Stimulated activated CD8-positive, alpha-beta memory T cell treated with anti-CD3 and anti-CD28 coated beads, Interleukin-7, amount 100 ng/mL, for 4 hours (primary cell): ENCODE measurements at places on chromosomes 16 and 17.
A peak's percentile ranks its signal among the peaks of the same experiment; 100 is the strongest.

GRCh38 chr16:86597880-86598606 is 19.7 kb downstream of the FOXL1 start:
- DNase-seq, result no peak

DNA sequence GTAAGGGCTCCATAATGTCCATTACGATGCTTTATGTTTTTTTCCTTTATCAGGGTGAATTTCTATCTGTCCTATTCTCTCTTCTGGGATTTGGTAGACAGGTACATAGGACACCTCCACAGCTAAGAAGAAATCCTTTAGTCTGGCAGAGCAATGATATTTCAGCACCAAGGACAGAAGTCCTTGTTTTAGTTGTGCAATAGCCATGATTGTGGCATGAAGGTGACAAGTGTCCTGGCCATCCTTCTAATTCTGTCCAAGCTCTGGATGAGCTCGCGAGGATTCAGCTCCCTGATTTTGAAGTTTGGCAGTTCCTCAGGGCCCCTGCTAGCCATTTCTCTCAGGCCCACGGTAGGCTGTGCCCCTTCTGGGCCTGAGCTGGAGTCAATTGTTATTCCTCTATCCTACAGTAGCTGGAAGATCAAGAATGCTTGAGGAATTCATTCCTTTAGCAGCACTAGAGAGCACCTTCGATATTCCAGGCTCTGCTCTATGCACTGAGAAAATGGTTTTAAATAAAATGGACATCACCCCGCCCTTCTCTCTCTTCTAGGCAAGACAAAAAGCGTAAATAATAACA is 320.8 kb downstream of the XYLT1 start:
- no peak for DNase-seq

DNA sequence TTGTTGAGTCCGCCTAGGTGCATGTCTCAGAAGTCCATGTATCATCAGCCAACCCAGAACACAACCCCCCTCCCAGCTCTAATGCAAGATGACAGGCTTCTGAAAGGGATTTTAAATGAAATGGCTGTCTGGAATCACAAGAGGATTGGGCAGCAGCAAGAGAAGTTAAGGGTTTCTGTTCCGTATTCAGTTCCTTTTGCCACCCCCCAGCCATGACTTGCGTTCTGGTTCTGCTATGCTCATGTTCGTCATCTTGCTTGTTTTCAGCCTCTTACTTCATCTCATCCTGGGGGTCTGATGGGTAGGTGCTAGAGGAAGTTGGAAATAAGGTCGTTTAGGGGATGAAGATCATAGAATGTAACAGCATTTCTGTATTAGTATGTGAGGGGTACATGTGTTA is 12.0 kb downstream of the MINK1 start:
- no peak for DNase-seq

GRCh38 chr16:71383054-71383773 is 24.7 kb downstream of the CALB2 start:
- DNase-seq, result no peak

DNA sequence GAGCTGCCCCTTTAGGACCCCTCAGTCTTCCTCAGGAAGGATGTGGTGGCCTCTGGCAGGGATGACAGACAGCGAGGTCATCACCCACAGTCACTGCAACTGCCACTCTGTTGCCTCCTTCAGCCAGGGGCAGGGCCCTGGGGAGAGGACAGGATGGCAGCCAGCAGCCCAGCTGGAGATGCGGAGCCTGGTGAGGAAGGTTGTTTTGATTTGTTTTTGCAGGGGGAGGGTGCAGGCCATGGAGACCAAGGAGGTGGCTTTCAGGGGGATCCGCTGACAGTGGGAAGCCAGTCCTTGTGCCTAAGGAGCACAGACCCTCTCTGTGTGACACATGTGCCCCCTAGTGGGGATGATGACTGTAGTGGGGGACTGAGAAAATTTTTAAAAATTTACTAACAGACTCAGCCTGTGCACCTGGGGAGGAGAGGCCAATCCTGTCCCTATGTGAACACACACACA is 7.4 kb downstream of the PRCD start:
- peak; percentile 41 for DNase-seq

DNA sequence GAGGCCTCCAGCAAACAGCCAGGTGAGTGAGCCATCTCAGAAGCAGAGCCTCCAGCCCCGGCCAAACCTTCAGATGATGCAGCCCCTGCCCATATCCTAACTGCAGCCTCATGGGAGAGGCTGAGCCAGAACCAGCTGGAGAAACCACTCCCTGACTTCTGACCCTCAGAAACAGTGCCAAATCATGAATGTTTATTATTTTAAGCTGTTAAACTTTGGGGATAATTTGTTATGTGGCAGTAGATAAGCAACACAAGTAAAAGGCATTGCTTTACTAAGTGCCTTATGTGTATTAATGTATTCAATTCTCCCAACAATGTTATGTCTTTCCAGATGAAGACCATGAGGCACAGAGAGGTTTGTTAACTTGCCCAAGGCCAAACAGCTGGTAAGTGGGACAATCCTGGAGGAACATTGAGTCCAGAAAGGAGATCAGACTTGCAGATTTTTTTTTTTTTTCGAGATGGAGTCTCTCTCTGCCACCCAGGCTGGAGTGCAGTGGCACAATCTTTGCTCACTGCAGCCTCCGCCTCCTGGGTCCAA is 59.6 kb downstream of the SOCS1 start:
- DNase-seq, result no peak

DNA sequence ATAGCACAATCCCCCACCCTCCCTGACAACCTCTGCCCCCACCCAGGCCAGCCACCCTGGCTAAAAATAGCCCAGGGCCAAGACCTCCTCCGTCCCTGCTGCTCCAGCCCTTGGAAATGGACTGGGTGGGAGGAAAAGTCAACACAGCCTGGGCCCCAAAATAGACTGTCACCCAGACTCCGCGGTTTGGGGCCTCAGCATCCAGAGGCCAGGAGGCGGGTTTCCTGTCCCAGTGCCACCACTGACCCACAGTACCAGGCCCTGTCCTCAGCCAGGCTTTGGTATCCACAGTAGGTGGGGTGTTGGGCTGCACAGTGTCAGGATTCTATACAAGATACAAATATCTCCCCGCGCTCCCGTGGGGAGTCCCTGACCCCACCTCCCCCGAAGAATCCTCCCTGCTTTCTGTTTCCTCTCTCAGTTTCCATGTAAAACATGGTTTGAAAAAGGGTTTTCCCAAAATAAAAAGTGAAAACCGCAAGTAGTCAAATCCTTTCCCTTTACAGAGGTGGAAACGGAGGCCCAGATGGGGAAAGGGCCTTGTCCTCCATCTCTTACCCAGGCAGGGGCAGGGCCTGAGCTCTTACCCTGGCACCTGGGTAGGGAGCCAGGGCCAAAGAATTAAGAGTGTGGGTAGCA is 20.1 kb downstream of the CPNE2 start:
- no peak for DNase-seq

GRCh38 chr17:4950075-4950745 is 709 bp upstream of the ENO3 start:
- no peak for DNase-seq

GRCh38 chr17:27603880-27604794 is 26.9 kb upstream of the LGALS9 start:
- DNase-seq, result no peak

GRCh38 chr17:62739645-62740388 is 68.3 kb downstream of the MARCHF10 start:
- no peak for DNase-seq

GRCh38 chr17:56810891-56811775 is 22.6 kb downstream of the C17orf67 start:
- no peak for DNase-seq

DNA sequence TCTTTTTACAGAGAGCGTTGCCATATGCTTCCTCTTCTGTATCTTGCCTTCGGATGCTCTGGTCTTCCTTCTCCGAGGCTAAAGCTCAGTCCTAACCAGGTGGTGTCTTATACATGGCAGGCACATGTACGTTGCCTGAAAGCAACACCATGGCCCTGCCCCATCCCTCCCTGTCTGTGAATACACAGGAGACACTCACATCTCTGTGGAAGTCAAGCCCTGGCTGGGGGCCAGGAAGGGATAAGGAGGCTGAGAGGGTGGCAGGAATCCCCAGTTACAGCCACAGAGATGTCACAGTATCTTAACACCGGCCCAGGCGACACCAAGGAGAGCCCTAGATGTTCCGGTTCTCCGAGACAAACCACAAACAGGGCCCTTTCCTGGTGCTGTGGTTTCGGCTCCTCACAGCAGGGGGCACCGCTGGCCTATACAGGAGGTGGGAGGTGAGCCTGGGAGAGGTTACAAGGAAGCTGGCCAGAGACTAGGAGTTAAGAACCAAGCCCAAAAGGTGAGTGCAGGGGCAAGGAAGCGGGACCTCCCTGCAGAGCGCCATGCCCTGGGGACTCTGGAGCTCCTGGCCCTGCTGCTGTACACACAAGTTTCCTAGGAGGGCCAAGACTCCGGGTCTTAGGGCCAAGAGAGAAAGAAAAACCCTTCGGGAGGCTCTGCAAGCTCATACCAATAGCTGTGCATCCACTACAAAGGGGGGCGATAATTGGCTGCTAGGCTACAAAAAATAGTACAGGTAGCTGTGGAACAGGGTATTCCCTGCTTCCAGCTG is 41.7 kb downstream of the SRL start:
- DNase-seq, result no peak

- peak; percentile 55 for DNase-seq
Measured at GRCh38 chr17:42484304-42484703, 25.6 kb downstream of the ATP6V0A1 start.

- DNase-seq, result no peak
Measured at GRCh38 chr17:41528959-41529353, 848 bp upstream of the KRT19 start.

DNA sequence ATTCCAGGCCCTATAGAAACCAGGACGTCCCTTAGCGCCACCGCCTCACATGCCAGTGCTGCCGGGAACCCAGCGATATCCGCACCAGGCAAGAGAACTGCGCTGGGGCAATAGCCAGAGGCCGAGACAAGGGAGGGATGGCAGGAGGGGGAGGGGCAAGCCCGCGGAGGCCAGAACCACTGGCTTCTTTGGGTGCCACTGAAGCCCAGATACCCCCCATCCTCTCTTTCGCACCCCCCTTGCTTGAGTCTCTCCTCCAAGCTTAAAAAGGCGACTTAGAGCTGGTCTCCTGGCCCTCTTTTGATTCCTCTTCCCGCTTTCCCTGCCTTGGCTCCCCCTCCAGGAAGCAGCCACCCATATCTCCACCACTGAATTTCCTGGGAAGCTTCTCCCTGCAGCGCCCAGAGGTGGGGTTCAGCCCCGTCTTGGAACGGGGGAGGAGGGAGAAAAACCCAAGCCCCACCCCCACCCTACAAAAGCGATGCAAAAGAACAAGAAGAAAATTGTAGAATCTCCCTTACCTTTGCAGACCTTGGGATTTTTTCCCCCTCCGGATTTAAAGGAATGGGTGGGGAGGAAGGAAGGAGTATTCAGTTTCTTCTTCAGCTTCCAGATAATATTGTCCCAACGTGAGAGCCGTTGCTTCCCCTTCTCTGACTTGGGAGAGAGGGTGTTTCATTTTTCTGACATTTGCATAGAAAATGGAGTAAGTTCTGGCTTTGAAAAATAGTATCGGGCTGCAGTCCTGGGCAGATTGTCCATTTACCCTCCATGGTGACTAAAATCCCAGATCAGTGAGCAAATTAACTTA is 622 bp downstream of the HOXB6 start:
- DNase-seq, result no peak

GRCh38 chr17:45262516-45263476 is 902 bp upstream of the SPATA32 start:
- DNase-seq, result no peak

DNA sequence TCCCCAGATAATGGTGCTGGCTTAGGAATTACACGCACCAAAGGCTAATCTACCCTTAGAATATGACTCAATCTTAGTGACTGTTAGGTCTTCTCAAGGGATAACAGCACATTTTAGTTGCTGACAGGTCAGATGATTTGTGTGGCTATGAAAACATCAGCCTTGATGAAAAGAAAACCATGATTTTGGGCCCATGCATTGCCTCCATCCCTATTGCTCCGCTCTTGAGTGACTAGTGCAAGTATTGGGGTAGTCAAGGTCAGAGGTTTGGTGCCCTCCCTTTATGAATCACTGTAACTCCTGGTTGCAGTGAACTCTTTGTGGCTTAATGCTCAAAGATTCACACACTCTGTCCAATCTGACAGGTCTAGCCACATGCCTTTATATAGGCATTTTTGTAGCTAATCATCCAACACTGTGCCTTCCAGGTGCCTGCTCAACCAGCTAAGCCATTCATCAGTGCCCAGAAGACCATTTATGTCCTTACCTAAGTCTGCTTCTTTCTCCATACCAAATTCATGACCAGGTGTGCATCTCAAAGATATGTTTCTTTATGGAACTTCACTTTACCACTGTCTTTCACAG is 251.6 kb downstream of the KCNJ2 start:
- DNase-seq, result no peak

DNA sequence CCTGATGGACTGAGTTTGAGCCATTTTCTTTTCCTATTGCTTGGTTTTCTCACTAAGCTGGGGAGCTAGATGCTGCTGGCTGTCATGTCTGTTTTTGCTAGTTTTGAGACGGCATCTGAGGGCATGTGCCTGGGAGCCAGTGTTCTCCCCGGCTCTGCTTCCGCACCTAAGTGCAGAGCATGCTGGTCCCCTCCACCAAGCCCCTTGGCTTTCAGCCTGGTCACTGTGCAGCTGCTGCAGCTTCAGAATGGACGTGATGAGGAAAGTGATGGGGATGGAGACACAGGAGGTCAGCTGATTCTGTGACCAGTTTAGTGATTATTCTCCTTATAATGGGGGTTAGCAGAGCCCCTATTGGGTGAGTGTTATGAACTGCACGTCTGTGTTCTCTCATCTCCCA is 28.5 kb downstream of the DNAH17 start:
- DNase-seq, result no peak

- DNase-seq, result peak; percentile 12
Measured at GRCh38 chr17:45270828-45271418, 9.0 kb upstream of the SPATA32 start.

- DNase-seq, result no peak
Measured at GRCh38 chr17:7523033-7523432, 25.8 kb upstream of the TNFSF12 start.

DNA sequence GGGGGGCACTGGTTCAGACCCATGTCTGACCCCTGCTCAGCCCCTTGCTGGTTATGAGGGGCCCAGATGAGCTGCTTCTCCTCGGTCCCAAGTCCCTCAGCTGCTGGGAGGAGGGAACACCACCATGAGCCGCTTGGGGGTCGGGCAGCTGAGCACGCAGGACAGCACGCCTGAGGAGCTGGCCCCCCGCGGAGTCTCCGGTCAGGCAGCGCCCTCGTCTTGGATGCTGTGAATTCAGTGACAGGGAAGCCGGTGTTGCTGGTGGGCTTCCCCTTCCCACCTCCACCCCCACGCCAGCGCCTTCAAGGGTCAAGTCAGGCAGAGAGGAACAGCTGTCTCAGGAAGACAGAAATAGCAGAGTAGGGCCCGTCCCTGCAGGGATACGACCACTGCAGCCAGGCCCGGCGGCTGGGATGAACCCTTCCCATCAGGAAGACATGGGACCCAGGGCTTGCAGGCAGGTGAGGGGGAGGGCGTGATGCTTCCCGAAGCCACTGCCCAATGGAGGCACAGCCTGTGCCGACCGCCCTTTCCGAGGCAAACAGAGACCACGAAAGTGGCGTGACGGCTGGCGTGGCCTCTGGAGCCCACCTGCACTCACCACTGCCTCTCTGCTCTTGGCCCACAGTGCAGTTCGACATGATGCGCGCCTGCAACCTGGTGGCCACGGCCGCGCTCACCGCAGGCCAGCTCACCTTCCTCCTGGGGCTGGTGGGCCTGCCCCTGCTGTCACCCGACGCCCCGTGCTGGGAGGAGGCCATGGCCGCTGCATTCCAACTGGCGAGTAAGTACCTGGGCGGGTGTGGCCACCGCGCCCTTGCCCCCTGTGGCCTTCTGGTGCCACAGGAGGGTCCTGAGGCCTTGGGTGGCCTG is 8.1 kb downstream of the TMEM204 start:
- no peak for DNase-seq
